ENCODE measurements at places on chromosomes 2 and 18.

GRCh38 chr2:218032336-218033171 is 29.8 kb upstream of the TNS1 start:
- DNase-seq: no peak

DNA sequence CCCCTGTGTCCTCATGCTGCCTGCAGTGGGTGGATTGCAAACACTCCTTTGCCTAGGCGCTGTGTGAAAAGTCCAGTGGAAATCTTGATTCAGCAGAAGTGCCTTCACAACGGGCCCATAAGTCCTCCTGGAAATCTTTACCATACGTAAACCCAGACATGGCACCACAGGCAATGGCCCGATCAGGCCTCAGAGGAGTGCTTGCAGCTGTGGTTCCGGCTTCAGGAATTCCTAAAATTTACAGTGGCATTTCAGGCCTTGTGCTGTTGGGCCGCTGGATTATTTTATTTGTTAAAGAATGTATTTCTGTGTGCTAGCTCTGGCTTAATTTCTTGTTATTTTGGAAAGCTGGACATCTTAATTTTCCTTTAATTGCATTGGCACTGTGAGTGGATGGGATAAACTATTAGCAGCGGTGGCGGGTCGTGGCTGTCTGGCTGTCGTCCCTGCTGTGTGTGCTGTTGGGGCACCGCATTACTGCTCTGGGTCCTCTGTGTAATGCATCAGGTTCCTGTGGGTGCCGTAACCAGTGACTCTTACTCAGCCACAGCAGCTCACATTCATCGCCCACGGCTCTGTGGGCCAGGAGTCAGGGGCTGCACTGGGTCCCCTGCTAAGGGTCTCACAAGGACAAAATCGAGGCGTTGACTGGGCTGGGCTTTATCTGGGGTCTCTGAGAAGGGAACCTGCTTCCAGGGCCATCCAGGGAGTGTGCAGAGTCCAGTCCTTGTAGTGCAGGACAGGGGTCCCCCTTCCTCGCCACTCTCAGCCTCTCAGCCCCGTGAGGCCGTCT is 73.1 kb downstream of the RTP5 start:
- DNase-seq: no peak

DNA sequence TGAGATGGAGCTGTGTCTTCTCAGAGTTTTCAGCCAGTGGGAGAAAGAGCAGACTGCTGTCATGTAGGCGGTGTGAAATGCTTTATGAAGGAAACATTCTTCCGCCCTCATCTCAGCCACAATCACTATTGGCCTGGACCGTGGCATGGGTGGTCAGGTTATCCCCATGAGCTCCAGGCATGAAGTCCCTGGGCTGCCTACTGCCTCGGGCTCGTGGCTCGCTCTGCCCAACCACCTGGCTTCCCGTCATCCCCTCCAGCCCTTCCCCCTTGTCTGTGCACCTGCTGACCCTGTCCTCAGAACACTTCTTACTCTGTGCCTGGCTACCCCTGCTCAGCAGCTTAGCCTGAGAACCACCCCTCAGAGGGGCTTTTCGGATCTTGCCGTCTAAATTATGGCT is 15.5 kb downstream of the COLEC11 start:
- DNase-seq: no peak

DNA sequence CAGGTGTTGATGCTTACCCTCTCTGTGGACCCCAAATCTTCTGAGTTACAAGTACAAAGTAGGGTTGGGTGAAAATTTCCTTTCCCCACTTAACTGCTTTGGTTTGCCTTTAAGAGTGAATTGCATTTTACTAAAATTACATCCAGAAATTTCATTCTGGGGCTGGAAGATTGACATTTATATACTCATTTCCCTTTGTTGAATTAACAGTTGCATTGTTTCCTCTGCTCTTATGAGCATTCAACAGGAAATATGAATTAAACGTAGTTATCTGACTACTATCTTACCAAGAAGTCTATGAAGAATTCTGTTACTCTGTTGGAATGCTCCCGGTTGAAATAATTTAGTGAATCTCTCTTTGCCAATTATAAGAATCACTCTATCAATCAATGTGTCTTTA is 1231.1 kb upstream of the NXPH2 start:
- no peak for DNase-seq

DNA sequence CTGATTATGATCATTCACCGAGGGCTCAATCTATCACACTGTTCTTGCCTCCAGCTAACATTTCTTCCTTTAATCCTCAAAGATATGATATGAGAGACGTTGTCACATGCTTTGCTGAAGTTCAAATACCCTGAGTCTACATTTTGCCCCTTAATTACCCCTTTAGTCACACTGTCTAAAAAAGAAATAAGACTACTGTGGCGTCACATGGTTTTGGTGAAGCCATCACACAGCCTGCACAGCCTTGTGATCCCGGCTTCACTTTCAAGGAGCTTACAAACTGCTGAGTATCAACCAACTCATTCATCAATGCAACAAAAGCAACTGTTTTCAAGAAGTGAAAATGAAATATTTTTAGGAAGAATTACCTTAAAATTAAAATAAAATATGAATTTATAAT is 31.9 kb upstream of the SOCS6 start:
- no peak for DNase-seq

DNA sequence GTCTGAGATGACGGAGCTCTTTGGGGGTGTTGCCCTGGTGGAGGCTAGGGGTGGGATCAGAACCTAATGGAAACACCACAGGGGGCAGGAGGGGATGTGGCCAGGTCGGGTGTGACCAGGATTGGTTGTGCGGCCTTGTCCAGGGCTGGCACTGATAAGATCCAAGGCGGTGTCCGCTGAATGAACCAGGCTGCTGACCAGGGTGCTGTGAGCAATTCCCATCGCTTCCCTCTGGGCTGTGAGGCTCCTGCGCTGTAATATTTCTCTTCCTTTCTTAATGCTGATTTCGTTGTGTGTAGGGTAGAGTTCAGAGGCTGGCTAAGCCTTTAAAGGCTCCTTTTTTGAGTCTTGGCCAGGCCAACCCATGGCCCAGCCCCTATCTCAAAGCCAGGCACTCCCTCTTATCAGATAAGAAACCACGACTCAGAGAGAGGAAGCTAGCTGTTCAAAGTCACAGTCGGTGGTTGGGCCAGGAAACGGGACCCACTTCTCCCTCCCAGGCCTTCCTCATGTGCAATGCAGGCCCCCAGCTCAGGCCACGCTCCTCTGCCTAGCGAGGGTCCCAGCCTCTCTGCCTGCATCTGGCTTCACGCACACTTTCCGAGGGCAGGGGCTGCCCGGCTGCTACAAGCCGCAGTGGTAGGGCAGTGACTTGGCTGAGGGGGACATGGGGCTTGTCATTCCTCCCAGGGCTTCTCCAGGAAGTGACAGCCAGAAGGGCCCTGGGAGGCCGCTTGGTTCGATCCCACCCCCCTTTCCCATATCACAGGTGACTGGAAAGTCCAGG is 26.0 kb upstream of the FOSL2 start:
- DNase-seq: no peak

- DNase-seq: no peak
Observed at GRCh38 chr2:173881886-173882285, 83.3 kb downstream of the SP3 start.

- DNase-seq: no peak
Observed at GRCh38 chr2:111048856-111049768, 71.6 kb upstream of the BCL2L11 start.
